ENCODE measurements at places on chromosomes 11 and 22.

- no peak for DNase-seq
Measured at GRCh38 chr11:31779374-31779791, 31.7 kb downstream of the PAX6 start.

DNA sequence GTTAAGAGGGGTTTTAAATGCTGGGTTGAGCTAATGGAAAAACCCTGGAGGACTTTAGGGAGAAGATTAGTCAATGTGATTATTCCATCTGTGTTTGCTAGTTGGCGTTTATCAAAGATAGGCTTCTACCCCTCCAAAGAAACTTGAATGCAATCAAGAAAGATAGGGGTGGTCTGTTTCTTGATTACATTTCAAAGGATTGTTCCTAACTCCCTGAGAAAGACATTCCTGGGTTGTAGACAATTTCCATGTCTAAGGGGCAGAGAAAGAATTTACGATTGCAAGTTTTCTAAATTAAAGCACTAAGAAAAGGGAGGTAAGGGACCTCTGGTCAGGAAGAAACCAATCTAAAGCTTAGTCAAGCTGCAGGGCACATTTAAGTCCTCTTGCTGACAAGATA lies 2268.7 kb downstream of the LRRC4C start:
- no peak for DNase-seq

DNA sequence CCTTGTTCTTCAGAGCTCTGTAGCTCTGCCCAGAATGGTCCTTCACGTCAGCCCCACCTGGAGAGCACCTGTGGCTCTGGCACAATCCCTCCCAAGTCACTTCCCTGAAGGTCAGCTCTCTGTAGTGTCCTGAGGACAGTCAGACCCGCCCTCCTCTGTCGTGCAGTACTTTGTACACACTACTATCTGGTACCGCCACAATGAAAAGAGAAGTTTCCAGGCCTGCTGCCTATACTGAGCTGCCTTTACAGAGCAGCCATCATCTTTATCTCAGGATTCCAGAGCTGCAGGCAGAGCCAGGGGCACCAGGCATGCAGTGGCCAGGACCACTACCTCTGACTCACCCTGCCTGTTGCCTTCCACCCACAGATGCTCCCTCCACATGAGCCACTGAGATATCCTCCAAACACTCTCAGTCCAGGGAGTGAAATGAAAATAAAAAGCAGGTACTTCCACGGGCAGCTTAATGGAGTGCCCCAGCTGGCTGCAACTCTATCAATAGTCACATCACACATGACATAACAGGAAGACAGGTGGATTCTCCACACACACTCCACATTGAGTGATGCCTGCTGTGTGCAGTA lies 7.3 kb downstream of the PACSIN2 start:
- no peak for DNase-seq

- DNase-seq: no peak
Measured at GRCh38 chr11:64248578-64248977, 1.8 kb upstream of the PPP1R14B start.

DNA sequence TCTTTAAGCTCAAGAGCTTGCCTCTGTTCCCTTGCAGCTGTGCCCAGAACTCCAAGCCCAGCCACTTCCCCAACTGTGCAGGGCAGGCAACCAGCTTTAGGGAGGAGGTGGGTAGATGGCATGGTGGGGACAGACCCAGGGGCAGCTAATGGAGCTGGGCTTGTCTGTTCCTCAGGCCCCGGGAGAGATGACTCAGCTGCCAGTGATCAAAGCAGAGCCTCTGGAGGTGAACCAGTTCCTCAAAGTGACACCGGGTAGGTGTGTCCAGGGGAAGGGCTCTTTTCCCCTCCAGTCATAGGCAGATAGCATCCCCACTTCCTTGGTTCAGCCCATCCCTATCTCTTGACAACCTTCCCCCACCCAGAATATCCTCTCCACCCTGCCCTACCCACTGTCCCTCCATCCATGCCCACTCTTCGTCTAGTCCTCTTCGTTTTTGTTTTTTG lies 32.4 kb downstream of the CREB3L1 start:
- no peak for DNase-seq

- DNase-seq: peak; percentile 66
Measured at GRCh38 chr11:63613517-63614135, 607 bp downstream of the PLAAT3 start.

DNA sequence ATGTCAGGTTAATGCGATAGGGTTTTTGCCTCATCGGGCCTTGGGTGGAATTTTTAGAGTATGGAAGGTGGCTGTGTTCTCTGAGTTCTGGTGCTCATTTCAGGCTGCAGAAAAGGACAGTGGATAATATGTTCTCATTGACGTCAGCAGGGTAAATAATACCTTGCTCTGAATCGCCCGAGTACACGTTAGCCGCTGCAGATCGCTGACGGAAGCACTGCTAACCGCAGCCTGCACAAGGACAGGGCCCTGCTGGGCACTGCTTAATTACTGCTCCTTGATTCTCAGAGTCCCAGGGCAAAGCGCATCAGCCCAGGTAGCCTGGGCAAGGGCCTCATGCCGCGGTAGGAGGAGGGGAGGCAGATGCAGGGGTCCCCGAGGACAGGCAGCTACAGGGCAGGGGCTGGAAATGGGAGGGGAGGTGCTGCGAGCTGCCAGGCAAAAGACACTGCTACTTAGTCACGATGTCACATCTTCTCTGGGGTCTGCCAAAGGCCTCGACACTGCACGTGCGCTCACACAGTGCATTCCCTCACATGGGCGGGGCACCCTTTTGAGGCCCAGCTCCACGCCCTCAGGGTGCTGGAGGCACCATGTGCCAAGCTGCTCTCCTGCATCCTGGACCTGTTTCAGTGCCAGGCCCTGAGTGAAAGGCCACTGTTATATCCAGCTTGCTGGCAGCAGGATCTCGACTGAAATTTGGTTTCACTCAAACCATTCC lies 35.2 kb downstream of the PPP2R1B start:
- no peak for DNase-seq

GRCh38 chr11:45265969-45266675 lies 20.0 kb downstream of the SYT13 start:
- DNase-seq: no peak

GRCh38 chr22:26893173-26894110 lies 236.1 kb downstream of the MIAT start:
- DNase-seq: no peak

GRCh38 chr11:105821372-105821771 lies 200.7 kb downstream of the MSANTD4 start:
- no peak for DNase-seq

DNA sequence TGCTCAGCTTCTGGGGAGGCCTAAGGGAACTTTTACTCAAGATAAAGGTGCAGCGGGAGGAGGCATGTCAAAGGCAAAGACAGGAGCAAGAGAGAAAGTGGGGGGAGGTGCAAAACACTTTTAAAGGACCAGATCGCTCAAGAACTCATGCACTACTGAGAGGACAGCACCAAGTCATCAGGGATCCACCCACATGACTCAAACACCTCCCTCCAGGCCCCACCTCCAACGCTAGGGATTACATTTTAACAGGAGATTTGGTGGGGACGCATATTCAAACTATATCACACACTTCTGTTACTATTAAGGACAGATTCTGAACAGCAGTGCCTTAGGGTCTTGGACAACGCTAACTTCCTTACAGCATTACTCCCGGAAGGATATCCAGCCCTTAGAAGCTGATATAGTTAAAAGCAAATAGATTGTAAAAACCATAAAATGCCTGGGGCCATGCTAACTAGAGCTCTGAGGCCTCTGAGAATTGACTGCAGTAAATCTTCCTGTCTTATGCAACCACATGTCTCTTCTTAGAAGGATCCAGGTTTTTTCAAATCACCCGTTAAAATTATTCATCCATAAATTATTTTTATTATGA lies 16.7 kb upstream of the ZC3H12C start:
- DNase-seq: no peak

- no peak for DNase-seq
Measured at GRCh38 chr11:112842151-112842550, 119.1 kb upstream of the NCAM1 start.

DNA sequence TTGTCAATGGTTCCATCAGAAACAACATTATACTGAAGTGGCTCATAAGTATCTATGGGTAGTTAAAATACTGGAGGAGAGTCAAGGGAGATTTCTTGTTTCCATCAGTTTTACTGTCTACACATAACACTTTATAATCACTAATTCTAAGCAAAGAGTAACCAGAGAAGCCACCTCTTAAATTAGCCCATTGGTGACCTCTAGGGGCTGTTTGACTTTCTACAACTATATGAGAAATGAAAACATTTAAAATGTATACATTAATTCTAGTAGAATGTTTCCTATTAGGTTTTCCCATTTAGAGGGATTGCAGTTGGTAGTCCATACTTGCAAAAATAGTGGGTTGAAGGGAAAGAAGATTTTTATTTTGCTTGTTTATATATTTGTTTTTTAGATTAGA lies 504.3 kb downstream of the FAM181B start:
- no peak for DNase-seq

- DNase-seq: no peak
Measured at GRCh38 chr11:119115484-119116234, 5.7 kb upstream of the HINFP start.

- no peak for DNase-seq
Measured at GRCh38 chr11:100629671-100630070, 57.4 kb upstream of the ARHGAP42 start.

DNA sequence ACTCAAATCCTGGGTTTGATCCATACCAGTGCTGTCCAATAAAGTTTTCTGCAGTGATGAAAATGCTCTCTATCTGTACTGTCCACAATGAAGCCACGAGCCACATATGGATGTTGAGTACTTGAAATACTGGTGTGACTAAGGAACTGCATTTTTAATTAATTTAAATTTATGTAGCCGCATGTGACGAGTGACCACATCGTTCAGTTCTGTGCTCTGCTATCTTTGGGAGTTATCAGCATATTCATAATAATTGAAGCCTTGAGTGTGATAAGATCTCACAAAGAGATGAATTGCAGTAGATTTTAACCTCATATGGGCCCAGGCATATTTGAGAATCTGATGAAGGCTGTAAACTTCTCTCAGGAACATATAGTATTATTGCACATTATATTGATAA lies 40.8 kb downstream of the GRAMD1B start:
- DNase-seq: no peak

DNA sequence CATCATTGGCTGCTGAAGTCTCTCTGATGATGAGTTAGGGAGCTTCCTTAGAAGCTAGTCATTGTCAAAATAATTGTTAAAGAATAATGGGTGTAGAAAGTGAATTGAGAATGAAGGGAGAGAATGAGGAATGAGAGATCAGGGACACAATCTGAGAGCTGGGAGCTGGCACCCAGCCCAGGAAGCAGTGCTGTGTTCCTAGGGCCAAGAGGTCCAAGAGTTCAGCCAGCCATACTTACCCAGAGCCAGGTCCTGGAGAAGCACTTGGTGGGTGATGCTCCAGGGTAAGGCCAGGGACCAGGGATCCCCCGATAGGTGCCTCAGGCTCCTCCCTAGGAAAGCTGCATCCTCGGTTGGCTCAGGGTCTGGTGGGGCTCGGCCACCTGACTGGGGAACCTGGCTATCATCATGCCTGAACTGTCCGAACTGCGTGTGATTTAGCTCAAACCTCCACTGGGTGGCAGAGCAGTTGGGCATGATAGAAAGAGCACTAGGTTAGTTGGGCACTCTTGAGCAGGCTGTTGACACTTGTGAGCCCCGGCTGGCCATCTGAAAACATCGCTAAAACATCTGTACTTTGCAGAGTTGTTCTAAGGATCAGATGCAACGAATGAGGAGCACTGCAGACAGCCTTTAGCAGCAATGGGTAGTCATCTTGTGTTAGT lies 123.9 kb upstream of the NCAM1 start:
- DNase-seq: no peak

DNA sequence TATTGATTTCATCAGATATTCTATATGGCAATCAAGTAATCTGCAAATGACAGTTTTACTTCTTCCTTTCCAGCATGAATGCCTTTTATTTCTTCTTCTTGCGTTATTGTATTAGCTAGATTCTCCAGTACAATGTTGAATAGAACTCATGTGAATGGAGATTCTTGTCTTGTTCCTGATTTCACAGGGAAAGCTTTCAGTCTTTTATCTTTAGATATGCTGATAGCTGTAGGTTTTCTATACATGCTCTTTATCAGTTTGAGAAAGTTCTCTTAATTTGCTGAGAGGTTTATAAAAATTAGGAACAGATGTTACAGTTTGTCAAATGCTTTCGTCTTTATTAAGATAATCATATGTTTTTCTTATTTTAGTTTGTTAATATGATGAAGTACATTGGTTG lies 347.2 kb downstream of the NTM start:
- no peak for DNase-seq

GRCh38 chr11:131195661-131196517 lies 174.5 kb upstream of the NTM start:
- no peak for DNase-seq

- peak; percentile 33 for DNase-seq
Measured at GRCh38 chr22:48744283-48744641, 1083.4 kb downstream of the BRD1 start.

DNA sequence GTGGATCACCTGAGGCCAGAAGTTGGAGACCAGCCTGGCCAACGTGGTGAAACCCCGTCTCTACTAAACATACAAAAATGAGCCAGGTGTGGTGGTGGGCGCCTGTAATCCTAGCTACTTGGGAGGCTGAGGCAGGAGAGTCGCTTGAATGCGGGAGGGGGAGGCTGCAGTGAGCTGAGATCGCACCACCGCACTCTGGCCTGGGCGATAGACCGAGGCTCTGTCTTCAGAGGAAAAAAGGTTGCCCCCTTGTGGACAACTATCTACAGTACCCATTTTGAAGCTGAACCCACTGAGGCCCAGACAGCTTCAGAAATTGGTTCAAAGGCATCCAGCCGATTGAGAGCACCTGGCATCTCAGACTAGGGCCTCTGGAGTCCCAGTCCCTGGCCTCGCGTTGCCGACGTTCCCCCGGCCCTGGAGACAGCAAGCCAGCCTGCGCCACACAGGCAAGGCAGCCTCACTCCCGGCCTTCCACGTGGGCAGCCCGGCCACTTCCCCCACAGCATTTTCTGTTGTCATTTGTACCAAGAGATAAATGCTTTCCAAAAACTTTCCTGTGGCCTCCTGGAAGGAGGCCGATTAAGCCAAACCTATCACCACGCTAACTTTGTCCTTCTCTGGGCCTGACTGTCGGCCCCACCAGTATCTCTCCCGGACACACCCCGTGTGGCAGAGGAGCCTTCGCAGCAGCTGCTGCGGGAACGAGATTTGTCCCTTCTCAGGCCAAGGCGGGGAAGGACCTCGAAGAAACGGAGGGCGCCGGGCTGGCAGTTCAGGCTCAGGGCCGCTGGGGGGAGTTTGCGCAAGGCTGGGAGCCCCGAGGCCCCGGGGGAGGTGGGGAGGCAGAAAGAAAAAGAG lies 82.8 kb downstream of the FLI1 start:
- DNase-seq: no peak

GRCh38 chr22:30232716-30233218 lies 13.8 kb downstream of the LIF start:
- no peak for DNase-seq

All from Peyer's patch (tissue), 4 donors.